ENCODE measurements at places on chromosomes 5 and 9.

DNA sequence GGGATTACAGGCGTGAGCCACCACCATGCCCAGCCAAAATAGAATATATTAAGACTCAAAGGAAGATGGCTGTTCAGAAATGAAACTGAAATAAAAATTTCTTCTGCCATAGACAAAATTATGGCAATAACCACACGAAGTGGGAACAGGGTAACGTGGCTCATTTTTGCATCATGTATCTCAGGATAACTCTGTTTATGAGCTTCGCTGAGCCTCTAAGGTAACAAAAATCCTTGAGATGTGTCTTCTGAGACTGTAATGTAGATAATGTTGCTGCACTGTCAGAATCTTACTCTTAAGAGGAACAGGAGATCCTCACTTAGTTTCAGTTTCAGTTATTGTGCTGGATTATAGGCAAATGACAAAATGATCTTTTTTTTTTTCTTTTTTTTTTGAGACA is 153.8 kb downstream of the GOLPH3 start:
- H3K27me3 ChIP-seq, result no peaks in the 10 kb centered on the region
- no peak for DNase-seq
- peak overlapping the region; percentile 83 for H3K4me3 ChIP-seq
- H3K36me3 ChIP-seq, result no peaks in the 10 kb centered on the region

DNA sequence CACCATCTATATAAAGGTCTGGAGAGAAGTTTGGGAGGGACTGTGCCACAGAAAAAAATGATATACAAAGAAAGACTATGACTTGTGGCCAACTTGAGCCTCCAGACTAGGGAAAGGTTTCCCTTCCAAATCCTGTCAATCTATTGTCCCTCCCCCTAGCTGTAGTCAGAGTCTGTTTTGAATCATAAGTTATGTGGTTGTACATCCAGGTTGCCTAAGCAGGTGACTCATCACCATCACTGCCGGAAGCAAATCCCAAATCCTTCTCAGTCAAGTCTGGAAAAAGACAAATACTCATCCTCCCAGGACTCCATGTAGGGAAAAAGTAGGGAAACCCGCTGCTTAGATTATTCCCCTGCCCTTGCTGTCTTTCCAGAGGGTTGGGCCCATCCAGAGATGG is 235.7 kb downstream of the CDK5RAP2 start:
- no peak overlapping the region for H3K27ac ChIP-seq
- peaks cover 2% of the 10 kb centered on the region for H3K27me3 ChIP-seq
- no peak for DNase-seq
- peaks cover 6% of the 10 kb centered on the region for H3K4me1 ChIP-seq

- no peak for DNase-seq
- H3K36me3 ChIP-seq, result peaks cover 4% of the 10 kb centered on the region
- H3K4me1 ChIP-seq, result peaks cover 7% of the 10 kb centered on the region
- H3K27ac ChIP-seq, result no peak overlapping the region
- H3K27me3 ChIP-seq, result no peaks in the 10 kb centered on the region
Measured at GRCh38 chr9:69153707-69154521, 20.2 kb upstream of the TJP2 start.

- H3K27ac ChIP-seq, result no peak overlapping the region
- no peak for DNase-seq
- no peaks in the 10 kb centered on the region for H3K36me3 ChIP-seq
- H3K27me3 ChIP-seq, result peaks cover 37% of the 10 kb centered on the region
Measured at GRCh38 chr5:36786448-36787012, 90.0 kb upstream of the NIPBL start.

- no peaks in the 10 kb centered on the region for H3K27me3 ChIP-seq
- peaks cover 5% of the 10 kb centered on the region for H3K4me1 ChIP-seq
- peaks cover 8% of the 10 kb centered on the region for H3K36me3 ChIP-seq
- no peak for DNase-seq
- no peak overlapping the region for H3K27ac ChIP-seq
- H3K4me3 ChIP-seq, result no peak overlapping the region
Measured at GRCh38 chr5:122941737-122942136, 94.8 kb downstream of the PPIC start.

GRCh38 chr5:147956842-147957223 is 50.5 kb upstream of the C5orf46 start:
- no peak overlapping the region for H3K4me3 ChIP-seq
- DNase-seq, result no peak
- peaks cover 15% of the 10 kb centered on the region for H3K27me3 ChIP-seq
- H3K4me1 ChIP-seq, result no peaks in the 10 kb centered on the region
- H3K36me3 ChIP-seq, result no peaks in the 10 kb centered on the region

Measured in T-helper 17 cell (primary cell).